ENCODE measurements at places on chromosomes 2 and 18.

DNA sequence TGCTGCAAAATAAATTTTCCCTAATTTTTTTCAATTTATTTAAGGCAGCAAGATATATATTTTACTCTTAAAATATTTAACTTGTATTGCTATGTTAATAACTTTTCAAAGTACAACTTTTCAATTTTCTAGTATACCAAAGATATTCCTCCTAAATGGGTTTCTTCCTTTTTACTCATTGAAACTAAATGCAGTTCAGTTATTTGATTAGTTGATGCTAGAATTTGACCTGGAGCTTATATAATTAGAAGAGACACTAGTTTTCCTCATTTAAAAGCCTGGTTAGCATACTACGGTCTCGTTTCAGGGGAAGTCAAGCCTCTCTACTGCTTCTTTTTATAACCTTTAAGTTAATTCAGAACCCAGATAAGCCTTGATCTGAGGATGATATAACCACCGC lies at the start of gene ARHGEF33:
ARHGEF33 (plus strand) TSS at position 301 of the 400 bp plus-strand sequence. CDS start 29,573 bp downstream, outside the sequence.
- no peak for DNase-seq

- DNase-seq = no peak
These were observed 54.8 kb downstream of the KIAA2012 start for GRCh38 chr2:202127687-202128331.

DNA sequence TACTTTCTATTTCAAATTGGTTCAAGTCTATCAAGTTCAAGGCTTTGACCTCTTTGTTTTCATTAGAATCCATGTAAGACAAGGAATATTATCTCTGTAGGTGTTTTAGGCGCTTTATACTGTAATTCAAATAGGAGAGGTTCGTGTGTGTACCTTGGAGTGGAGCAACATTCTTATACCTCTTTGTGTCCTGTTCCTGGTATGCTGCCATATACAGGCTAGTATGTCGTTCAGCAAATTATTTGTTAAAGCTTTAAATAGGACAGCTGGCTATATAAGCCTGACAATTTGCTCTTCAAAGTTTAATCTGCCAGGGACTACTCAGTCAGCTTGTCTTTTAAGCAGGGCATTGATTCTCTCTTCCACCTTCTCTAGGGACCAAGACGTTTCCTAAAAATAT lies 31.1 kb upstream of the SPAG16 start:
- no peak for DNase-seq

DNA sequence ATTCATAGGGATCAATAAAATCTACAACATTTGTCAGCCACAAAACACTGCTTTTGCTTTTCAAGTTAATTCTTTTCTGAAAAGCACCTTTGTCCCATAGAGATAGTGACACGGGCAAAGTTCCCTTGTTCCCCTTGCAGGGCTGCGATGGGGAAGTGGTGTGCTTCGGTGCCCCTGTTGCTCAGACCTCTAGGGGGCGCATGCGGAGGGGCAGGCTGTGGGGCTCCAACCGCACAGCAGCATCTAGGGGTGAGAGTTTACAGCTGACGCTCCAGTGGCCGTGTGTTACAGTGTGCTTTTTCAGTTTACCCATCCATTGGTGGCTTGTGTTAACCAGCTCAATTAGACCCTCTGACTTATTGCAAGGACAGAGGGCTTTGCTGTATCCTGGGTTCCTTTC lies 1432.2 kb upstream of the ACVR2A start:
- no peak for DNase-seq

DNA sequence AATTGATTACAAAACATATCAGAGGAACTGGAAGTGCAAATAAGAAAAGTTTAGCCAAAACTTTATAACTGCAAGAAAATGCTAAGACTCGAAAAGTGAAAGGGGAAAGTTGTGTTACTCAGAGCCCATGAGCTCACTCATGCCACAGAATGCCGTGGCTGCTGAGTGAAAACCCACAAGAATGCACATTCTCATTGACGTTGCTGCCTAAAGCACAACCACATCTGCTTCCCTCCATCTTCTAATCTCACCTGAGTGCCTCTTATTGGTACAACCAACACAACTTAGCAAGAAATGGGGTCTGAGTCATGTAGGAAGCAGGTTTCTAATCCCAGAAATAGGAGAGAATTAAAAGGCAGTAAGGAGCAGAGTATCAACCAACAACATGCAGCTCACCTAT lies 259.7 kb downstream of the LNPK start:
- no peak for DNase-seq

DNA sequence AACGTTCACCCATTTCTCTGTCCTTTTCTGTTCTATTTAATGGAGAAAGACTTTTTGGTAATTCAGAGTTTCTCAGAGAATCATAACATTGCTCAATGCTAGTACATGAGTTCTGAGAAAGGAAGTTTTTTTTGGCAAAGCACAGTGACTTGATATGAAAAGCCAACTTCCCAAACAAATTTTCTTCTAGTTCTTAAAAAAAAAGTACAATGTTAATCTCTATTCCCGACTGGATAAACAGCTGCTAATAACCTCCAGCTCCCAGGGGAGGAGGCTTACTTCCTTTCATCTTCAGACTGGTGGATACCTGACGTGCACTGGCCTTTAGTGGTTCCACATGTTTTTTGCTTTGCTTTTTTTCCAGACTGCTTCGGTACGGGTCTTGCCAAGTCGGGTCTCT lies 284.6 kb upstream of the CCDC68 start:
- DNase-seq = no peak

GRCh38 chr2:56754627-56755026 lies 570.8 kb downstream of the CCDC85A start:
- DNase-seq = no peak

DNA sequence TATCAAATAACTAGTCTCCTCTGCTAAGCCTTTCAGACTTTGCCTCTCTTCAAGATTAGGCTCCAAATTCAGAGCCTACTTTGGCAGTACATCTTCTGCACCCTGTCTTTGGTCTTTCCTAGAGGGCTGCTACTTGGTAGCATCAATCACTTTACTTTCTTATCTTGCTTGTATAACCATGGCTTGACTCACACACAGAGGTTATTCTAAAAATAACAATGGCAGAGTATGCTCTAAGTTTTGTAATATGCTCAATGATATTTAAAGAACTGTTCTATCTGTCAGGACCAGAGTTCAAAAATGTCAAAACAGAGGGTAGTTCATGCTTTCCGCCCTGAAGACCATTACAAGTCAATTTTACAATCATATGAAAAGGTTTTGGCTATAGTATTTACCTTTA lies 27.7 kb downstream of the THOC1 start:
- DNase-seq = no peak

DNA sequence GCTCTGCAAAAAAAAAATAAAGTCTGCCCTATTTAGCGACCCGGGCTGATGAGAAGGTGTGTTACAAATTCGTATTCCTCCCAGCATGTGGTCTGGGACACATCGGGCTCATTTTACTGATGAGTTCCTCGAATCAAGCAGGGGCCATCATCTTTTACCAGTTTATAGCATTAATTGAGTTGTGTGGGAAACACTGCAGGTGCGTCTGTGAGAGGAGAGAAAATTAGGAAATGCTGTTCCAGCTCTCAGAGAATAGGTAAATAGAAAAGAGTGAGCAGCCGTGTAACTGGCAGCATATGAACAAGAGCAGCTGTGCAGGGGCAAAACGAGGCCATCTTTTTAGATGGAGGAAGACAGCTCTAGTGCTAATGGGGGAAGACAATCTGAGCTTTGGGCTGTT lies 216.7 kb downstream of the SETBP1 start:
- no peak for DNase-seq

- no peak for DNase-seq
These were observed 84.4 kb downstream of the KCNS3 start for GRCh38 chr2:17962876-17963275.

DNA sequence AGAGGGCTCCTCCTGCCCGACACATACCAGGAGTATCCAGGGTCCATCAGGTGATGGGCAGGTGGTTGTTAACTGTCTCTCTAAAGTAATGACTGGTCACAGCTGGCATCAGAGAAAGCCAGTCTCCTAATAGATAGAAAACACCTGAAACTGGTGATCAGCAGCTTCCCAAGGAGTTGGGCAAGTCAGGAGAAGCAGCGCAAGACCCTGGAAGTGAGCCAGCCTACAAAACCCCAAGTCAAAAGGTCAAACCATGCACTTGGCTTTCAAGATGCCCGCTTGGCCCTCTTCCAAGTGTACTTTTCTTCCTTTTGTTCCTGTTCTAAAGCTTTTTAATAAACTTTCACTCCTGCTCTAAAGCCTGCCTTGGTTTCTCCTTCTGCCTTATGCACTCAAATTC lies 815.2 kb downstream of the DCDC2C start:
- no peak for DNase-seq

GRCh38 chr2:237731663-237732062 lies 66.9 kb upstream of the RBM44 start:
- DNase-seq = no peak

- no peak for DNase-seq
These were observed 15.7 kb downstream of the COPS8 start for GRCh38 chr2:237101118-237101979.

- no peak for DNase-seq
These were observed 41.2 kb downstream of the RPL37A start for GRCh38 chr2:216539791-216540241.

- no peak for DNase-seq
These were observed 26.5 kb upstream of the LINC00305 start for GRCh38 chr18:64175432-64175831.

- DNase-seq = no peak
These were observed 1.2 kb upstream of the SERPINB13 start for GRCh38 chr18:63585988-63586387.

DNA sequence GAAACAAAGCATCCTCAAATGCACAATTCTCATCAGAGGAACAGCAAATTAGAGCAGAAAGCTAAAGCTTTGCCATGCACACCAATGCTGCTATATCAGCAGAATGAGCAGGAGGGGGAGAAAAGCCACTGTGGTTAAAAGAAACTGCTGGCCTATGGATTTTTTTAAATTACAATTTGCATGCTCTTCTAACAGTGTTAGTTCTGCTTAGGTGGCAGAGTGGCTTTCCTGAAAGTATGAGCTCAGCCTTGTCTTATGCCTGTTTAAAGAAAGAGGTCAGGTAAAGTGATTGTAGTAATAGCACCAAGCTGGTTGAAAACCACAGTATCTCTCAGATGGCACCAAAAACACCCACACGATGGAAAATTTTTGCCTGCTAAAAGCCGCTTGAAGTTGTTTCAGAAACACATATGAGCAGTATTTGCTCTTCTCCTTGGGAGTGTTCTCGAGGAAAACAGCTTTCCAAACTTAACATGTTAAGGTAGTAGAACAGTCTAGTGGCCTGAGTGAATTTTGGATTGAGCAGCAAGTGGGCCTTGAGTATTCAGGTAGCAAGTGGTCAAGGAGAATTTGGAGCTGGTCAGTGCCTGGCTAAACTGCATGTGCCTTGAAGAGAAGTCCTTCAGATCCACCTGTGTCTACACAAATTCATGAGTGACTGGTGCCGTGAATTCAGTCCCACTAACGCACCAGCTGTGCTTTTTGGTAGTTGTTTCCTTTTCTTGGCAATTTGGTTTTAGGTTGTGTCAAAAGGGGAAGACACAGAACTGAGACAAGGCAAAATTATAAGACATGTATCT lies 19.6 kb upstream of the NDUFV2 start:
- no peak for DNase-seq

GRCh38 chr2:172096626-172097547 lies 5.8 kb downstream of the DLX2 start:
- peak; percentile 80 for DNase-seq

GRCh38 chr2:192655916-192656315 lies 461.2 kb upstream of the TMEFF2 start:
- DNase-seq = no peak

DNA sequence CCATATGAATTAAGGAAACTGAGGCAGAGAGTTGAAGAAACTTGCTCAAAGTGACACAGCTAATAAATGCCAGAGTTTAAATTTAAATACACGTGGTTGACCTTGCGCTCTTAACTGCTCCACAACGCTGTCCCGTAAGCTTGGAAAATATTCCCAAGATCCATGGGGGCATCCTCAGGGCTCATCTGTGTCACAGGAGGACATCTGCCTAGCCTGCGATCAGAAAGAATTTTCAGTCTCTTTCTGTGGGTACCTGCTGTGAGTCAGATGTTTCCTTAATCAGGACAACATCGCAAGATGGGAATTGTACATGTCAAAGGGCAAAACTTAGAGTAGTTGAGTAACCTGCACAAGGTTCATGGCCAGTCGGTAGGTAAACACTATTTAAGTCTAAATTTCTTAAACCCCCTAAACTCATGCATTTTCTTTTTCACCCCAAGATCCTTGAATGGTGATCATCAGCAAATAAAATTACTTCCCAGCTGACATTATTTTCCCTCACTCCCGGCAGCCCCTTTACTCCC lies 1.4 kb downstream of the CMPK2 start:
- DNase-seq = no peak

GRCh38 chr2:64380853-64381527 lies 73.0 kb upstream of the LGALSL start:
- no peak for DNase-seq

GRCh38 chr2:32168513-32168912 lies 2.8 kb downstream of the SLC30A6 start:
- no peak for DNase-seq

GRCh38 chr2:173431191-173431590 lies 76.5 kb downstream of the CDCA7 start:
- no peak for DNase-seq

DNA sequence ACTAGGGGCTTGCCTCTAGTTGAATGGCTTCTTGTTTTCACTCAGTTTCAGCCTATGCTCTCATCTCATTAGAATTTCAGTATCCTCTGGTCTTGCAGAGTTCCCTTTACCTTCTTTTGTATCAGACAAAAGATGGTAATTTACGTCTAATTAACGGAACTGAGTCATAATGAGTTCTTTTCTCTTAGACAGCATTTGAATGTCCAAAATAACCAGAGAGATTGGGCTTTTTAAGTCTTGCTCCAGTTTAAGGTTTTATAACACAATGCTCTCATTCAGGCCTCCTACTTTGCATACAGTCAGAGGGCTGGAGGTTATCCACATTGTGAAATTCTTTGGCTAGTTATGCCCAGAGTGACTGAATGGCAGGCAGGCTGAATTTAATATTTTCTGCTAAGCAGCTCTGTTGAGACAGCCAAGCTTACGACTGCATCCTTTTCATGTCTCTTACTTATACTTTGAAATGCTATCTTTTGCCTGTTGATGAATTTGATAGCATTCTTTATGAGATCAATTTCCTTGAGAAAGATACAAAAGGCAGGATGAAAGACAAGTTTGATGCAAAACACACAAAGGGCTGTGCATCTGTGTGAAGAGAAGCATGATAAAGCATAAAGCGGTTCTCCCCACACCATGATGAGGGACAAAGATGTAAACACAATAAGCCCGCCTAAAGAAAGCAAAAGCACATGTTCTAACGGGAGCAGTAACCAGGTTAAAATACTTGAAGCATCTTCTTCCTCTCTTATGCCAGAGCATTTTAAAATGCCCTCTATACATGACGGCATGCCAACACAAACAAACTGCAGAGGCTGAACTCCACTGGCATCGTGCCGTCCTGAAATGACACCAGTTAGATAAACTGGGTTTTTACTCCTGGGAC lies 90.0 kb downstream of the CDH2 start:
- no peak for DNase-seq

Measured in mesothelial cell of epicardium (in vitro differentiated cells).